ENCODE measurements at places on chromosomes 16 and 17.

- DNase-seq: no peak
Observed at GRCh38 chr16:3952737-3953131, 72.2 kb upstream of the CREBBP start.

GRCh38 chr17:39949028-39949427 lies 13.8 kb upstream of the GSDMA start:
- DNase-seq: no peak

GRCh38 chr16:11727796-11728543 lies 14.7 kb downstream of the TXNDC11 start:
- no peak for DNase-seq

DNA sequence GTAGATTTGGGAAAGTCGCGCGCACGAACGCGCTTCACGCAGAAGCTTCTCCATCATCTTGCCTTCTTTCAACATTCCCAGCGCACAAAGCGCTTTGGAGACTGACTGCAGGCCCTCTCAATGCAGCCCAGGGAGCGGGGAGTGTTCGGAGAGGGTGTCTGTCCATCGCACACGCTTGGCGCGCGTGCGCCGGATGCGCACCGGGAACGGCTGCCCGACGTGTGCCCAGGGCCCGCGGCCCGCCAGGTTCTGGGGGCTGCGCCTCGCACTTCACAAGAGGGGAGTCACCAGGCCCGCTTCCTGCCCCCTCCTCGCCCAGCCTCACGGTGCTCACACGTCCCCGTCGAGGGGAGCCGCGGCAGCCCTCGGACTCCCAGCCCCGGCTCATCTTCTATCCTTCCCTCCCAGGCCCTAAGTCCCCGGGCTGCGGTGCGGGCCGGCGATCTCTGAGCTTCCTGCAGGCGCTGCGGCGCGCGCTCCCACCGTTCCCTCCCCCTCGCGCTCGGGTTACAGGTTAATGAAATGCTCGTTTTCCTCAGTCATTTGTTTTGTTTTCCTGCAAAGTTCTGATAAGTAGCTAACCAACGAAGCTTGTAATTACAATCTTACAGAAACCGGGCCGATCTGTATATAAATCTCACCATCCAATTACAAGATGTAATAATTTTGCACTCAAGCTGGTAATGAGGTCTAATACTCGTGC lies 2.8 kb upstream of the IRX3 start:
- no peak for DNase-seq

GRCh38 chr17:38797158-38797490 lies 2.2 kb downstream of the PIP4K2B start:
- peak; percentile 17 for DNase-seq

- no peak for DNase-seq
Observed at GRCh38 chr16:57445510-57445909, 1.7 kb downstream of the CIAPIN1 start.

DNA sequence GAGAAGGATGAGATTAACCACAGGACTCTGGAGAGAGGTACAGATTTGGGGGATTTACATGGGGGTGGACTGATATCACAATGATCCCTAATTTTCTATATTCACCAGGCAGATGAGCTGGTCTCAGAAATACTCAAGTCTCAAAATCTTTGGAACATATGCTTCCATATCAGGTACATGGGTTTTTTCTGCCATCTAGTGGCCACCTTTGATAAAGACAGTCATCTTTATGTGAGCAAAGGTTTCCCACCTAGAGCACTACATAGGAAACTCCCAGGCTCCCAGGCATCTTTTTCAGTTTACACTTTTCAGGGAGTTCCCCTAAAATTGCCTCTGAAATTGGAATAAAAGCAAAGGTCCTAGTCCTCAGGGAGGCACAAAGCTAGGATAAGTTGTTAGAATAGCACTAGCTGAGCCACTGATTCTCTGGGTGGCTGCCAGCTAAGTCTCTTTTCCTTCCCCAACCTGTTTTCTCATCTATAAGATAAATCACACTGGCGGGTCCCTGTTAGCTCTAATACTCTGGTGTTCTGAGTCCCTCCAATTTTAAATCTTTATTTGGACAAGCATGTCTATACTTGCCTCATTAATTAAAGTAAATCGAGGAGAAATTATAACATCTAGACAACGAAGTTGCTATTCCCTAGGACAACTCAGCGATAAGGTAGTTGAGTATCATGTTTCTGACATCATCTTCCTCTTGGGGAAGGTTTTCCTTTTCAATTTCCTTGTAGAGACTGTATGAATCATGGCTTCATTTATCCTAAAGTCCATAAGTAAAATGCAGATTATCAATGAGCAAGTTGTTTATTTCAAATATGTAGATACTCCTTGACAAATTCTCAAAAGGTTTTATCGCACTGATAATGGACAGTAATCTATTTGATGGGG lies 19.0 kb upstream of the MON1B start:
- peak; percentile 60 for DNase-seq

DNA sequence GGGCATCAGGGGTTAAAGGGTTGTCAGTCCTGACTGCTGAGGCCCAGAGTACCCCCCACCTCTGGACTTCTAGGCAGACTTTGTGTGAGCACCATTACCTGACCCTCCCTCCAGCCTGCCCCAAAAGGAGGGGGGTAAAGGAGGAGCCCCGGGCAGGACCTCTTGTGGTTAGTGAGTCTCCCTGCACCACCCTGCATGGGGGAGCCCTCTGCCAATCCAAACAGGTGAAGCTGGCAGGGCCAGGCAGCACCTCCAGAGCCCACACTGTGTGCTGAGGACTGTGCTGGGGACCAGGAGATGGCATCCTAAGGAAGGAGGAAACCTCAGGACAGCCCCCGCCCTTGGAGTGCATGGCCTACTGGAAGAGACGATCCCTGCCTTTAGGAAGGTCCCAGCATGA lies 2.6 kb upstream of the KRT14 start:
- no peak for DNase-seq

- no peak for DNase-seq
Observed at GRCh38 chr16:74893541-74893940, 91.4 kb downstream of the WDR59 start.

- DNase-seq: no peak
Observed at GRCh38 chr17:29010586-29010985, 4.8 kb upstream of the SEZ6 start.

Measured in HFFc6 (cell line).